ENCODE measurements at places on chromosomes 11 and 22. TPM values are rescaled to one million over a fixed set of nuclear protein-coding genes. Genes with fewer than 3 reads are reported as not detected.

- DNase-seq, result peak; percentile 62
Observed at GRCh38 chr11:2945031-2945756, 16.0 kb upstream of the PHLDA2 start.

- DNase-seq, result no peak
Observed at GRCh38 chr22:39949964-39950737, 10.0 kb upstream of the TMA7B start.

PKDREJ gene
- total RNA-seq, result not detected

GRCh38 chr11:46537537-46538295 is 56.1 kb downstream of the AMBRA1 start:
- DNase-seq, result peak; percentile 76

All from mammary epithelial cell (primary cell).